A375 (cell line): ENCODE measurements at places on chromosomes 16 and 17. TPM values are rescaled to one million over a fixed set of nuclear protein-coding genes. Genes with fewer than 3 reads are reported as not detected.

Gene SYCE1L
- 1.3 and 3.3 TPM in 2 replicates for total RNA-seq

Gene SOX15
- total RNA-seq, result 0.60 TPM in 1 of 2 replicates, not detected in the other

Gene RHOT1
- 22.8 and 25.0 TPM in 2 replicates for total RNA-seq

Gene TBC1D3D
- not detected in 2 replicates for total RNA-seq

Gene CRISPLD2
- total RNA-seq, result 0.77 and 0.98 TPM in 2 replicates

Gene SLC38A10
- 52.0 and 55.3 TPM in 2 replicates for total RNA-seq

Gene MYH8
- total RNA-seq, result not detected in 2 replicates

Gene NUPR1
- 15.4 and 20.1 TPM in 2 replicates for total RNA-seq

Gene SYT17
- 0.82 and 2.8 TPM in 2 replicates for total RNA-seq

Gene CRYBA1
- not detected in 2 replicates for total RNA-seq

Gene KRT32
- 0.08 and 0.19 TPM in 2 replicates for total RNA-seq

Gene NT5C
- 261 and 296 TPM in 2 replicates for total RNA-seq

Gene CMTM1
- 1.1 and 1.4 TPM in 2 replicates for total RNA-seq

Gene GSE1
- 14.6 and 18.6 TPM in 2 replicates for total RNA-seq

Gene GAS2L2
- not detected in 2 replicates for total RNA-seq

Gene ATXN1L
- 12.2 and 14.0 TPM in 2 replicates for total RNA-seq

Gene ZG16
- not detected in 2 replicates for total RNA-seq

Gene AOC2
- total RNA-seq, result 1.1 and 1.5 TPM in 2 replicates

Gene HOXB7
- 9.5 and 13.6 TPM in 2 replicates for total RNA-seq
